ENCODE measurements at places on chromosomes 5 and 9.

DNA sequence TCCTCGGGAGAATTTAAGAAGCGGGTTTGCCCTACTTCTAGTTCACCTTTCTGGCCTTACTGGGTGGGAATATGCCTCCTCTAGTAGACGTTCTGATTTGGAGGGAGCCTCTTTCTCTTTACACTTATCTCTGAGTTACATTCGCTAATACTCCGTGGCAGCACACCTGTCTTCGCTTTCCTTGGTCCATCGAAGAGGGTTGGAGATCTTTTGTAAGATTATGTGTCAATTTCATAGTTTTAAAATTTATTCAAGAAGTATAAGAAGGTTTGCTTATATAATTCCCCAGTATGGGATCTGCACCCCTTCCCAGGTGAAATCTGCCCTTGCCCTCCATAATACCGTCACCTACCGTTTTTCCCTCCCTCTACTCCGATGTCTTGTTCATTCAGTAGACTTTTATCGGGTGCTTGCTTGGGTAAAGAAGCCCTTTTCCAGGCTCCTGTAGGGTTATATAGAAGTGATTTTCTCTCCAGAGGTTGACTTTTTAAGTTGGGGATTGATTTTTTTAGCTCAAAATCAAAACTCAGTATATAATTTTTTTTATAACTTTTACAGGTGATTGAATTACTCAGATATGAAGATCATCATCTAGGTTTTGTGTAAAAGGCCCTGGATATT is 1.1 kb downstream of the GPBP1 start:
- DNase-seq: no peak

GRCh38 chr9:109205526-109205925 is 38.5 kb upstream of the FRRS1L start:
- no peak for DNase-seq

- DNase-seq: no peak
Observed at GRCh38 chr5:34627794-34628193, 28.3 kb upstream of the RAI14 start.

GRCh38 chr5:168092209-168093185 is 198.9 kb upstream of the WWC1 start:
- DNase-seq: no peak

- DNase-seq: no peak
Observed at GRCh38 chr9:124346347-124347163, 68.7 kb downstream of the PSMB7 start.

- no peak for DNase-seq
Observed at GRCh38 chr5:104699438-104699837, 1136.8 kb upstream of the NUDT12 start.

DNA sequence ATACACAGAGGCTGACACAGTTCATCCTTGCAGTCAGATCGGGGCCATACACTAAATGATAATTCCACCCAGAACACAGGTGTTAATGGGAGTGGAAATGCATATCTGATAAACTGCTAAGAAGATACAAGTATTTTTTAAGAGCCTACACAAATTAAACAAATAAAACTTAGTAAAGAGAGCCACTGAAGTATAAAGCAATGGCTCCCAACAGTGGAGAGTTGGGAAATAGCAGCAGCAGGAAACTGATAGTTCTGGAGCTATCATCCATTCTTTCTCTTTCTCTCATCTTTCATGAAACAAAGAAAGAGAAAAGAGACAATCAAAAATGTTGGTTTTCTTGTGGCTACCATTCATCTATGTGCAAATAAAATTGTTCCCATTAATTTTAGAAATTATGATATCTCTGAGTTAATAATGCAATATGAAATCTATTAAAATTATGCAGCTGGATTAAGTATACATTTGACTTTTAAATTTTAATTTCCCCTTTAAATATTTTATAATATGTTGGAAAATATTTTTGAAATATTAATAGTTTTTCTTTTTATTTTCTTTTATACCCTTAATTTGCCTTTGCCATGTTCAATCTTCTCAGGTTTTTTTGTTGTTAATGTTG is 120.8 kb downstream of the EMB start:
- DNase-seq: no peak

GRCh38 chr5:74725331-74725730 is 40.3 kb downstream of the HEXB start:
- no peak for DNase-seq

DNA sequence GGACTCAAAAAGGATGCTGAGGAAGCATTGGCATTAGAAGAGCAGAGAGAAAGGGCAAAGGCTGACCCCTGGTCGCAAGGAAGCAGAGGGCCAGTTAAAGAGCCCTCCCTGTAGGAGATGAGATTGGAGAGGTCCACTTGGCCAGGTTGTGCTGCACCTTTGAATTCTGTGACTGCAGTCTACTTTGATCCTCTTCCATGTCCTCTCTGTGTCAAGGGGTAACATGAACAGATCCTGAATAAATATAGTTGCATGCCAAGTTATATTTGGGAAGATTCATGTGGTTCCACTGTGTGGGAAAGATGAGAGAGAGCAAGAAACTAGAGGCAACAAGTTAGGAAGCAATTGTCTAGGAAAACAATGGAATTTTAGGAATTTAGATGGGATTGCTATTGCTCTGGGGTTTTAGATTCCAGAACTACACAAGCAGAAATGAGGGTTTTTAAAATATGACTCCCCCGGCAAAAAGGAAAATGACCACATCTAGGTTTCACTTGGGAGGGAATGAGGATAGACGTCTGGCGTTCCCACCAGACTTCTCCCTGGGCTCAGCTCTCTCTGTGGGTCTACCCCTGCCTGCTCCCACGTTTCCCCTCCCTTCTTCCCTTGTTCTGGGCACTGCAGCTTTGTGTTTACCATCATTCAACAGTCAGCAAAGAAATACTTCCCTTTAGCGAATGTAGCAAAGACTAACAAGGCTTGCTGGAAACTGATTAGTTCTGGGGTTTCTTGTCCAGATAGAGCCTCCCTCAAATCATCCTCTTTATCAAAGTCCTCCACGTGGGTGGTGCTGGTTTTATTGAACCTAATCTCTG is 63.6 kb downstream of the SNX18 start:
- DNase-seq: no peak

DNA sequence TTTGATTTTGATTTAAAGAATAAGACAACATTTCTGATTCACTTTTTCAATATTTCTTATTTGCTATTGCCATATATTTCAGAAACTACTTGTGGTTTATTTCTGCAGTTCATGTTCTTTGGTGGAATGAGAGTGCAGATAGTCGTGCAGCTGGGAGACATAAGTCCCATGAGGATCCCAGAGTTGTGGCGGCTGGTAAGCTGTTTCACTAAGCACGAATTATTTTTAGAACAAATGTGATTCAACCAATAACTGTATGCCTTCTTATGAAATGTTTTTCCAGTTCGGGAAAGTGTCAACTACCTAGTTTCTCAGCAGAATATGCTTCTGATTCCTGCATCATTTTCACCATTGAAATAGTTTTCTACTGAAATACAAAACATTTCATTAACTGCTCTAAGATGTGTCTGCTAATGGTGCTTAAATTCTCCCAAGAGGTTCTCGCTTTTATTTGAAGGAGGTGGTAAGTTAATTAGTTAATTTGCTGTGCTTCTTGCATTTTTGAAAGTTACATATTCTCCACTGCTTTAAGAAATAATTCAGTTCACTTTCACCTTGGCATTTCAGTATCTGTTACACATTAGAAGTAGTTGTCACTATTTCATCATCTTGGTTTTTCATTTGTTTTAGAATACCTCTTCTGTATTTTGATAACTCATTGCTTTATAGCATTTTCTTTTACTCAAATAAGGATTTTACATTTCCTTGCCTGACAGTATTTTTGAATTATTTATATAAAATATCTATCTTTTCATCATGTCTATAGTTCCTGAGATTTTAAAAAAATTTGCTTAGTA is 9.0 kb downstream of the NIPSNAP3B start:
- no peak for DNase-seq

DNA sequence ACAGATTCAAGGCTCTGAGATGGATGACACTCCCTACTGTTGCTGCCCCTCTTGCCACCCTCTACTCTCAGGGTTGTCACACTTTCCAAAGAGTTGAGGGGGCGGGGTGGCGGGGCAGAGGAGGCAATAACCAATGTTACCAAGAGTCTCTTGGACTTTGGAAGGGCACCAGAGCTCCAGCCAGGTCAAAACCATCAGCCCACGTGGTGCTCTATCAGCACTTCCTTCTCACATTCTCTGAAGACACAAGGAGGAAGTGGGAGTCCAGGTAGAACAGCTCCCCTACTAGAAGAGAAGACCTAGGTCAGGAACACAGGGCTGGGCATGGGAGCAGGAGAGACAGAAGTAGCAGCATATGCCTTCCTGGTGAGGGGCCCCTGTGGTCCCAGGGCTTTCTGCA is 33.0 kb upstream of the PIK3R1 start:
- no peak for DNase-seq

DNA sequence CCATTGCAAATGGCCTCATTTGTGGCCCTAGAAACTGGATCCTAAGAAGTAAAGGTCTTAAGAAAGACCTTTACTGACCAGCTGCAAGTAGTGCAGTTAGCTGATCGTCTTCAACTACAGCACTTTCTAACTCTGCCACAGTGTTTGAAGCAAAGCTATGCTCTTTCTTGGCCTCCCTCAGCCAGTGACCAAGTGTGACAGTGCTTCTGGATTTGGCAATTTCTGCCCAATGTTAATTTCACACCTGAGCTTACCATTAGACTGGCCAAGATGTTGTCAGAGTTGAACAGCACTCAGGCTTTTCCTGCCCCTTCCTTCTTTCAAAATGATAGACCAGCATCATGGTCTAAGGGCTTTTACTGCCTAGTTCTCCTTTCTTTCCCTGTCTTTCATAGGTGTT is 36.1 kb downstream of the UHRF2 start:
- no peak for DNase-seq

DNA sequence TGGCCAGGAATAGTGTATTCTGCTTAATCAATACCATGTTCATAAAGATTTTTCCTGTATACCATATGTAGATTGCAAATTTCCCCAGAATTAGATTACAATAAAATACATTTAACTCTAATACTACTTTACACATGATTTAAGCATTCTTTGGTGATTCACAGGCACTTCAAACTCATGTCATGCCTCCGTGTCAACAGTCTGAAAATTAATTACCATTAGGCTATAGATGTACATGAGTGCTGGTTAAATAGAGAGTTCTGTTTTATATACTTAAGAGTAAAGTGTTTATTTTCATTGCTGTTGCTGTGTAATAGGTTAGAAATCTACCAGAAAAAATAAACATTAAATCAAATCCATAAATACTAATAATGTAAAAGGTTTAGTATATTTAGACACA is 159.8 kb downstream of the ZSWIM6 start:
- DNase-seq: no peak

GRCh38 chr5:24196789-24197188 is 448.0 kb downstream of the CDH10 start:
- no peak for DNase-seq

- no peak for DNase-seq
Observed at GRCh38 chr5:169429044-169429443, 128.1 kb upstream of the SLIT3 start.

DNA sequence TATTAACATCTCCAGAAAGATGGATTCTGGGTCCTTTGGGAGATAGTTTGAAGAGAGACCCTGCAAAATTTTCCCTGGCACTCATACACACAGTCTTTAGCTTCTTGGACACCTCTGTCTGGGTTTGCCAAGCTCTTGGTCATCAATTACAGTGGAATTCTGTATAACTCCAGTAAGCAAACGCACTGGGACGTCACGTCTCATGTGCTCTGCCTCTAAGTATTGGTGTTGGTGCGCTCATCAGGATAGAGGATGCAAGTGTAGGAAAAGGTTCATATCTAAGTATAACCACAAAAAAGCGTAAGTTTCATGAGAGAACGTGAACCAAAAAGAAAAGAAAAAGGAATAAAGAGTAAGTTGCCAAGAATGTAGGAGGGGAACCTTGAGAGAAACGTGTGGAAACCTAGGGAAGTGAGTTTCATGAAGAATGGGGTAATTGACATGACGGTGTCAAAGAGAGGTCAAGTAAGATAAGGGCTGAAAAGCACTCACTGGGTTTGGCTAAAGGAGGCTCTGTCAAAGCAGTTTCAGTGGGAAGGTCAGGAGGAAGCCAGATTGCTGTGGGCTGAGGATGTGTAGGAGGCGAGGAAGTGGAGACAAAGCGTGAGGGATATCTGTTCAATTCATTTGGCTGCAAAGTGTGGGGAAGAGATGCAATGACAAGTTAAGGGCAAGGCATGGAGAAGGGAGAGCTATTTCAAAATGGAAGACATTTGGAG is 92.7 kb downstream of the RAD23B start:
- no peak for DNase-seq

GRCh38 chr9:105243015-105243686 is 1.3 kb upstream of the SLC44A1 start:
- no peak for DNase-seq

- no peak for DNase-seq
Observed at GRCh38 chr5:179870952-179871351, 12.3 kb upstream of the MRNIP start.

DNA sequence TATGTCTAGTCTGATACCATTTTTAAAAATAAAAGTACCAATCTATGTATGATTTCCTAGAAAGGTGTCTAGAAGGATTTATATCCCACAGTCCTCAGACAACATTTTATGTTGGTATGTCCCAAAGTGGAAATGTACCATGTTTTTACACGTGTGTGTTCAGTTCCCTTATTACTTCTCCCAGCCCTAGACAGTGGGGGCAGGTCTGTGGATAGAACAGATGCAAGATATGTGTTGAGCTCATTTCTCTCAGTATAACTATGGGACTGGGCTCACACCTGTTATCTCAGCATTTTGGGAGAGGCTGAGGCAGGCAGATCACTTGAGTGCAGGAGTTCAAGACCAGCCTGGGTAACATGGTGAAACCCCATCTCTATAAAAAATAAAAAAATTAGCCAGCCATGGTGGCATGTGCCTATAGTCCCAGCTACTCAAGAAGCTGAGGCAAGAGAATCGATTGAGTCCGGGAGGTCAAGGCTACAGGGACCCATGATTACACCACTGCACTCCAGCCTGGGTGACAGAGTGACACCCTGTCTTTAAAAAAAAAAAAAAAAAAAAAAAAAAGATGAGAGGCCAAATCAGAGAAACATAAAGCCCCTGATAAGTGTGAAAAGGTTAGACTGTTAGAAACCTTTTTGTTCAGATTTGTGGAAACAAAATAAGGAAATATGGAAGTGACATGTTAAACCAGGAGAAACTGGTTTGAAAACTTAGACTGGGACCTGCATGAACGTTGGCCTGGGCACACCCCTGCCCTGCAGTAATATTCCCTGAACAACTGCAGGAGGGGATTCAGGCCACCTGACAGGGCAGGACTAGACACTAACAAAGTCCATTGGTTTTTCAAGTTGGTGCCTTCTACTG is 7.4 kb upstream of the SLC2A8 start:
- DNase-seq: no peak

GRCh38 chr5:177271113-177271512 is 32.4 kb downstream of the RAB24 start:
- no peak for DNase-seq

- no peak for DNase-seq
Observed at GRCh38 chr9:13548535-13548934, 269.0 kb upstream of the MPDZ start.

GRCh38 chr5:132849347-132849746 is 16.9 kb downstream of the GDF9 start:
- DNase-seq: no peak

DNA sequence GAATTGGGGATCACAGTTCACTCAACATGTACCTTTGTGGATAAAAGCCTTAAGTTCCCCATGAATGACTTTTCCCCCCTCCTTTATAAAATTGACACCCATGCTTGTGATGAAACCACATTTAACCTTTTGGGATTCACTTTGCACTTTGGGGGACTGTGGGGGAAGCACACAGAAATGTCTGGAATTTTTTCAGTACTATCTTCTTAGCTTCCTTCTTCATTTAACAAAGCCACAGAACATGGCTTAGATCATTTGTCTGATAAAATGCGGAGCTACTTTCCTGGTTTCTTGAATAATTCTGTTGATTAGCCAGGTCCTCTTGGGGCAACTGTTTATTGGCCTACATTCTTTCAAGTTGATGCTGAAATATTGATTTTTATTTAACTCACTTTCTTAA is 29.9 kb downstream of the TNFSF15 start:
- DNase-seq: no peak

All from progenitor cell of endocrine pancreas (in vitro differentiated cells).